ENCODE measurements at places on chromosomes 12 and 14. TPM values are rescaled to one million over a fixed set of nuclear protein-coding genes. Genes with fewer than 3 reads are reported as not detected.
A peak's percentile ranks its signal among the peaks of the same experiment; 100 is the strongest.

IAPP gene
- not detected for total RNA-seq

GRCh38 chr12:97921979-97922722, 459.5 kb downstream of the RMST start:
- no peak overlapping the region for H3K27ac ChIP-seq
- no peak for DNase-seq
- no peak overlapping the region for H3K4me3 ChIP-seq
- H3K4me1 ChIP-seq = no peaks in the 10 kb centered on the region

GRCh38 chr12:22687361-22688076, 62.5 kb downstream of the ETNK1 start:
- H3K27me3 ChIP-seq = no peaks in the 10 kb centered on the region
- H3K27ac ChIP-seq = peak overlapping the region; percentile 83
- peaks cover 33% of the 10 kb centered on the region for H3K36me3 ChIP-seq
- H3K4me3 ChIP-seq = no peak overlapping the region
- DNase-seq = peak; percentile 55

IFNG-AS1 gene
- 0.21 TPM for total RNA-seq

- peaks cover 26% of the 10 kb centered on the region for H3K4me1 ChIP-seq
- H3K36me3 ChIP-seq = no peaks in the 10 kb centered on the region
- peaks cover 16% of the 10 kb centered on the region for H3K27me3 ChIP-seq
- H3K4me3 ChIP-seq = no peak overlapping the region
- H3K27ac ChIP-seq = peak overlapping the region; percentile 18
- peak; percentile 60 for DNase-seq
Observed at GRCh38 chr12:47741340-47741703, 16.0 kb upstream of the ENDOU start.

DNA sequence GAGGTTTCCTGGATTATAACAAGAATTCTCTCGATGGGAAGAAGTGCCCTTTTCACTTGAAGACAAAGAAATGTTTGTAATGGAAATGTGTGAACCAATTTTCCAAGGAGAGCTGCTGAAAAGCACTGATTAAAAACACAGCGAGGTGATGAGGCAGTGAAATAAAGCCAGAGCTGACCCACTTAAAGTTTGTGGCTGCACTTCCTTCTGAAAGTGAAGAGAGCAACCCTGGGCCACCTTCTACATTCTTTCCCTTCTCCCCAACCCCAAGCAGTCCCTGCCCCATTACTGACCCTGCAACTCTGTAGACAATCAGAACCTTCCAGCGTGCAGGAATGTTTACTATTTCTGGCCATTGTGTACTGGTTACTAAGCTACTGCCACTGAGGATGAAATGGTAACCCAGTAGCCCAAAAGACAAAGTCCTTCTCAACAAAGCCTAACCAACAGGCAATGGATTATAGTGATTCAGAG, 173.9 kb downstream of the TTC7B start:
- no peak for DNase-seq
- H3K27ac ChIP-seq = no peak overlapping the region
- H3K4me1 ChIP-seq = no peaks in the 10 kb centered on the region
- no peaks in the 10 kb centered on the region for H3K36me3 ChIP-seq
- no peaks in the 10 kb centered on the region for H3K27me3 ChIP-seq
- H3K4me3 ChIP-seq = no peak overlapping the region

DNA sequence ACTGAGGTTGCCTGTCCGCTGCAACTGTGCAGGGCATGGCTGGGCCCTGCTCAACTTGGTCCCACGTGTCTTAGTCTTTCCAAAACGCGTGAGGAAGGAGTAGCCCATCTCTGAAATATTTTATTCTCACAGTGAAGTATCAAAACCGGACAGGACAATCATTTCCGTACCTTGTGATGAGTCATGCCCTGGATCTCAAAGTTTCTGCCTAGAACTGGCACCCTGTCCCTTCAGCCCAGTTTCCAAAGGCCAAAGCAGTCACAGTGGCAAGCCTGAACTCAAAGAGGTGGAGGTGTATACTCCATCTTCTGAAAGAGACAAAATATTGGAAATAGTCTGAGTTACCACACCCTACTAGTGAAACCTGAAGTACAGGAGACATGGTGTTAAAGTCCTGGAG, 28.5 kb upstream of the SRGAP1 start:
- peaks cover 5% of the 10 kb centered on the region for H3K27me3 ChIP-seq
- peaks cover 17% of the 10 kb centered on the region for H3K4me1 ChIP-seq
- no peak for DNase-seq
- no peak overlapping the region for H3K27ac ChIP-seq
- no peak overlapping the region for H3K4me3 ChIP-seq
- H3K36me3 ChIP-seq = no peaks in the 10 kb centered on the region

- no peaks in the 10 kb centered on the region for H3K27me3 ChIP-seq
- H3K4me3 ChIP-seq = no peak overlapping the region
- H3K4me1 ChIP-seq = no peaks in the 10 kb centered on the region
- no peak overlapping the region for H3K27ac ChIP-seq
Observed at GRCh38 chr12:89320735-89321134, 31.6 kb downstream of the DUSP6 start.
